Cortex of kidney (tissue), 1 donor: ENCODE measurements at places on chromosomes 2 and 18.

- no peak for DNase-seq
Observed at GRCh38 chr2:236678307-236678975, 108.8 kb downstream of the ACKR3 start.

- DNase-seq: no peak
Observed at GRCh38 chr18:36155851-36156757, 26.4 kb downstream of the ELP2 start.

DNA sequence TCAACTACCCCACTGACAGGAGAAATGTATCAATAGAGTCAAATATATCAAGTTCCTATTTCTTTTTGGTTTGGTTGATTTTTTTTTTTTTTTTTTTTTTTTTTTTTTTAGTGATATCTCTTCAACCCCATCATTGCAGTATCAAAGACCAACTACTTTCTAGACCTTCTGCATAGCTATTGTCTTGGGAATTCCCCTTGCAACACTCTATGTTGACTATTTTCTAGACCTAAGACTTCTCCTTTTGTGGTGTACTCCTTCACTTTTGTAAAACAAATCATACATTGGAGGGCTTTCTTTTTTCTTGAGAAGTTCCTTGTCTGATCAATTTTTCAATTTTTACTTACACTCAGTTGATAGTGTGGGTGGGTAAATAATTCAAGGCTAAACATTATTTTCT is 46.5 kb upstream of the NR4A2 start:
- no peak for DNase-seq

DNA sequence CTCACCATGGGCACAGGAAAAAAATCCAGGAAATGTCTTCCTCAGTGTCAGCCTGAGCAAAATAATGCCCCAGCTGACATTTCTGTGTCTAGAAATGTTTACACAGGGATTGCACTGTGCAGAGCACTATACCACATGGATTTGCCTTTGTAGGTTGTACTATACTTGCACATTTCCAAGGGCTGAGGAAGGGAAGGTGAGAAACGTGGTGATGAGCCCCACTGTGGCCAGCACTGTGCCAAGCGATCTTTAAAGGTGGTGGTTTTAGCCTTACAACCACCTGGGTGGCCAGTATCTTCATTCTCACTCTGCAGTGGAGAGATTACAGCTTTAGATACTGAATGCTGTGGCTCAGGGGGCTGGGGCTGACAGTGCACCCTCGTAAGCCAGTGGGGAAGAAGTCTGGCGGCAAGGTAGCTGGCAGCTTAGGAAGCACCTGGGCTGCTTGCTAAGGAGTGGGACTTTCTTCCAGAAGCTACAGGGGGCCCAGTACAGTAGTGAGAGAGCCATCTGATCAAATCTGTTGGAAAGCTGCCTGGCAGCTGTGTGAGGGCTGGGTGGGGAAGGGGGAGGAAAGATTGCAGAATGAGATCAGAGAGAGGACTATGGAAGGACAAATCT is 81.4 kb upstream of the MSH2 start:
- DNase-seq: no peak

- DNase-seq: no peak
Observed at GRCh38 chr2:1140389-1141003, 189.8 kb downstream of the SNTG2 start.

- no peak for DNase-seq
Observed at GRCh38 chr2:95329401-95329800, 32.3 kb downstream of the KCNIP3 start.

GRCh38 chr2:30761226-30761625 is 46.0 kb downstream of the CAPN13 start:
- no peak for DNase-seq

DNA sequence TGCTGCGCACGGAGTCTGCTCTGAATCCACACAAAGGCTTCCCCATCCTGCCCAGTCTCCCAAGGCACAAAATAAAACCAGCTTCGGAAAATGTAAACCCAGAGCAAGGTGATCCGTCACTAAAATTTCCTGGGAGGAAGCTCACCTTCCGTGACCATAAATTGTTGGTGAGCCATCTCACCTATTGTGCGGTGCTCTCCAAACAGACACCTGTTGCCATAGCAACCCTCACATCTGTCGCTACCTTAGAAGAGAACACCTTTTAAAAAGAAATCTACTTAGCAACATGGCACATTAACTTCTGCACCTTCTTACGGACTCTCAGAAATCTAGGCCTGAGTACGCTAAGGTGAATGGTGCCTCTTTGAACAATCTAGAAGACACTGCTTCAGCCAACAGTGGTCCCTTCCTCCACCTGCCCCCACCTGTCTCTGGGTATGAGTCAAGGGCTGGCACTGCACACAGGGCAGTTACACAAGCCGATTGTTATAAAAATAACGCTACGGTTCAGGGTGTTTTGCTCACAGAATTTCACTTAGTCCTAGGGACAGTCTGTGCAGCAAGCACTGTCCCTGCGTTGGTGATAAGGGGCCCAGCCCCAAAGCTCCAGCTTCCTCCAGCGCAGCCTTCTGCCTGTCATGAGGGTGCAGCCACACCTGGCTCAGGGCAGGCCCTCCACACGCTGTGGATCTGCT is 114.9 kb upstream of the ID2 start:
- no peak for DNase-seq

GRCh38 chr2:96878171-96878570 is 8.3 kb upstream of the SEMA4C start:
- DNase-seq: no peak

GRCh38 chr2:182666674-182667314 is 49.3 kb upstream of the DNAJC10 start:
- DNase-seq: no peak

DNA sequence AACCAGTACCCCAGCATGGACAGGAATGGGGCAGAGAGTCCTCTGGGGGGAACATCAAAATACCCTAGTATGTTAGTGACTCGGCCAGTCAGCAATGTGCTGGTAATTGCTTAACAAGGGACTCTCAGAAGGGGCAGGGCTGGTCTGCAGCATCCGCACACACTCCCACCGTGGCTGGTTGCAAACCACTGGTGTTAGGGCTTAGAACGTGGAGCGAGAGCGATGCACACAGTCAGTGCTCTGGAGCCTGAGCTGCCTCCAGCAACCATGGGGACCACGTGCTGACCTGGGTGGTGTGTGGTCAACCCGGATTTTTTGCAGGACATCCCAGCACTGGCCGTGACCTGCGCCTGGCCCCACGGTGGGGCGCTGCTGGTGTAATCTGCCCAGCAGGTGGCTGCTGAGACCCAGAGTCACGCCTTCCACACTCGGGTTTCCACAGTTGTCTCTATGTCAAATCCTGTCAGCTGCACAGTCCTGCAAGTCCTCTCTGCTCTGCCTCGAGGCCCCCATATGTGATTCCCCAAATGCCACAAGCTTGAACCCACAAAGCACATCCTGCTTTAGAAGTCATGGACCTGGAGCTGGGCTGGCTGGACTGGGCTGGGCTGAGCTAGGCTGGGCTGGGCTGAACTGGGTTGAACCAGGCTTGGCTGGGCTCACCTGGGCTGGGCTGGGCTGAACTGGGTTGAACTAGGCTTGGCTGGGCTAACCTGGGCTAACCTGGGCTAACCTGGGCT is 50.6 kb upstream of the GPC1 start:
- DNase-seq: no peak

GRCh38 chr2:100660851-100661584 is 98.2 kb downstream of the PDCL3 start:
- no peak for DNase-seq

DNA sequence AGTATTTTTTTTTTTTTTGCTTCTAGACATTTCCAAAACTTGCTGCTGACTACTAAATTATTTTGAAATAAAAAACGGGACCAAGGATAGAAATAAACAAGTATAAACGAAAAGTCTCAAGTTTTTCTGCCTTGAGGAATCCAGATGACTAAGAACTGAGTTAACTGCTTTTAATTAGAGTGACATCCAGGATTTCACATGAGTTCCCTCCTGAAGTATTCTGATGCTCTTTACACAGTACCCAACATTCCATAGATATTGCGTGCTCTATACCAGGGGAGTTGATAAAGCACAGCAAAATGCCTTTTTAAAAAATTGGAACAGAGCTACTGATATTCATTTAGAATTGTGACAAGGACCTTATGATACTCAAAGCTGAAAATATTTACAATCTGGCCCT is 618.0 kb downstream of the CCDC85A start:
- DNase-seq: no peak

GRCh38 chr2:121189661-121190381 is 95.2 kb downstream of the TFCP2L1 start:
- no peak for DNase-seq

DNA sequence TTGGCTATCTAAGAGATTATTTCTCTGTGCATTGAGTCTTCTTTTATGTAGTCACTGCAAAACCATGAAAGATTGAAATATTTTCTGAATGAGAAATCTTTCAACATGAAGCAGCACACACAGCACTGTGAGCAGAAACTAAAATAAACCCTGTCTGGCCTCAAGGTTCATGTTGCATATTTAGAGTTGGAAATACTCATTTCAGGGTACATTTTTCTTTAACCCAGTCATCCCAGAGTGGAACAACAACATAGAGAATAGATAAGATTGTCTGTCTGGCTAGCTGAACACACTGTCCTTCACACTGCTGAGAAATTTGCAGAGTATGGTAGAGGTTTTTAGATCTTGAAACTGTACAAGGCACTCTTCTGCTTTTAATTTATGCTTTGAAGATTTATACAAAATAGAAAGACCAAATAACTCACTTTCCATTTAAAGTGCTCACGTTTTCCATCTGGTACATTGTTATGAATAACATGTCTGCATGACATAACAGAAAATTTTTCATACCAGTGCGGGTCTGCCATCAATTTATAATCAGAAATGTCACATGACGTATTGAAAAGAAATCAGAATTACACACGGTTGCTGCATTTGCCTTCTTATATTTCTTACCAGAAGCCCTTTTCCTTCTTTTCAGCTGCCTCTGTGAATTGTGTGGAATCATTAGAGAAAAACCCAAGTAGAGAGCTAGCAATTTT is 25.0 kb upstream of the FN1 start:
- no peak for DNase-seq

- no peak for DNase-seq
Observed at GRCh38 chr2:9647884-9648283, 17.1 kb upstream of the YWHAQ start.

- no peak for DNase-seq
Observed at GRCh38 chr2:134670955-134671354, 47.8 kb downstream of the TMEM163 start.

- no peak for DNase-seq
Observed at GRCh38 chr2:55518841-55519165, 715 bp upstream of the CFAP36 start.

DNA sequence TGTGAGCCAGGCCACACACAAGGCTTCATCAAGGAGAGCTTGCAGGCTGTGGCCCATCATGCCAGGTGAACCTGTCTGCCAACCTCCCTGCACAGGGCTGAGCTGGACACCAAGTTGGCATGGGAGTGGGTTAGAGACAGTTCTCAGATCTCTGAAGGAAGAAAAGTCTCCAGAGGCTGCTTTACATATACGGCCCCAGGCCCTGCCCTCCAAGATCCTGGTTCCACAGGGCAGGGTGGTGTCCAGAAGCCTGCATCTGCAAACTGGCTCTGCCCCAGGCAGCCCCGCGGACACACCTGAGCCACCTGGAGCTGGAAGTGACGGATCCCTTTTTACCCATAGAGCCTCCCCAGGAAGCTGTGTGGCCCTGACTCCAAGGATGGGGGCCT is 24.2 kb upstream of the HES6 start:
- DNase-seq: no peak

- no peak for DNase-seq
Observed at GRCh38 chr2:235493775-235494715, at the start of gene AGAP1. TSS of gene AGAP1 (plus strand) at chr2:235494043.

DNA sequence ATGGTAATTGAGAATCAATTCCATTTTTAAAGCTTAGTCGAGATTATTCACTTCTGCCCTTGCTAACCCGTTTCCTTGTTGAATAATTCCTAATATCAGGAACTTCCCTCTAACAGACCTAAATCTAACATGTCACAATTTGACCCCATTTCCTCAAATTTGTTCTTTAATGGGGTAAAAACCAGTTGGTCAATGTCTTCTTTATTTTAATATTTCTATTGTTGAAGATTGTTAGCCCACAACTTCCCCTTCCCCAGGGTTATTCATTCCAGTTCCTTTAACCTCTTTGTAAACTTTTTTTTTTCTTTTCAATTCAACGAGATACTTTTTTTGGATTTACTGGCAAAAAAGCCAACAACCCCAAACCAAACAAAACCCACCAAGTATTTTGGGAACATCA is 7.3 kb downstream of the TNFRSF11A start:
- DNase-seq: no peak
